Midbrain (tissue), 1 donor: ENCODE measurements at places on chromosomes 7 and 10.

DNA sequence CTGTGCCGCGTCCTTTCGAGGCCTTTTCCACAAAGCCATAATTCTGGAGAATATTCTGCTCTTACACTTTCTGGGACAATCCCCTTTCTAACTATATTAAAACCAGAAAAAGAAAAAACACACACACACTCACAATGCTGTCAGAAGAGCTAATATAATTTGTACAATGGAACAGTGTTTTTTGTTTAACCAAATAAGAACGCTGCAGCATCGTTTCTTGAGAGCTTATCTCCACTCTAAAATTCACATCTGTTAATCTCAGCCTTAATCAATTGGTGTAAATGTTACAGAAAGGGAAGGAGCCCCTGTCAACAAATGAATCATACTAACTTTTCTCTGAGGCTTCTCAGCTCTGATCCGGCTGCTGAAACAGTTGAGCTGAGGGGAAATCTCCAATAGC is 123.9 kb downstream of the GALNT11 start:
- DNase-seq: no peak

- DNase-seq: no peak
Measured at GRCh38 chr7:74026406-74026902, 1.5 kb upstream of the ELN start.

GRCh38 chr7:139893999-139894398 is 64.9 kb downstream of the TBXAS1 start:
- no peak for DNase-seq

DNA sequence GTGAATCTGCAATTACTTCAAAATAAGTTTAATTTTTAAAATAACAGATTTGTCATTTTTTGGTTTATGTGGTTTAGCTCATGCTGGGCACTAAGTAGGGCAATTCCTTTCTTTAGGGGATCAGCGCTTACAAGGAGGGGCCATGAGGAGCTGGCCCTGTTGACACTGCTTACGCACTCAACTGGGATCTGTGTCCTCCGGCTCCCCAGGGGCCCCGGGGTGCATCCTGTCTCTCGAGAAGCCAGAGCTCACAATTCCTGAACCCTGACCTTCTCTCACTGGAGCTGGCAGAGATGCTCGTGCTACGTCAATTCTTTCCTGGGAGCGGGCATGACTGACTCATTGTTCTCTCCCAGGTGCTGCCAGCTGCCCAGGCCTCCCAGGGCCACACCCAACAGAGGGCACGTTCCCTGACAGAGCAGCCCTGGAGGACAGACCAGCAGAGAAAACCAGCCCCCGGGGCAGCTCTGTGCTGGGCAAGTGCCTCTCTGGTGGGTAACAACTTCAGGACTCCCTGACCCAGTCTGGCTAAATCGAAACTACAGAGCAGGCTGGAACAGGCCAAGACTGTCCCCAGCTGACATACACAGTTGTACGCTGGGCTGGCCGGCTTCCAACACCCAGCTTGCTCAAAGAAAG is 36.8 kb downstream of the CTBP2 start:
- peak; percentile 71 for DNase-seq

- peak; percentile 43 for DNase-seq
Measured at GRCh38 chr10:3048119-3049019, 19.0 kb upstream of the PFKP start.

- DNase-seq: no peak
Measured at GRCh38 chr10:103700436-103700715, 155.0 kb downstream of the SH3PXD2A start.

DNA sequence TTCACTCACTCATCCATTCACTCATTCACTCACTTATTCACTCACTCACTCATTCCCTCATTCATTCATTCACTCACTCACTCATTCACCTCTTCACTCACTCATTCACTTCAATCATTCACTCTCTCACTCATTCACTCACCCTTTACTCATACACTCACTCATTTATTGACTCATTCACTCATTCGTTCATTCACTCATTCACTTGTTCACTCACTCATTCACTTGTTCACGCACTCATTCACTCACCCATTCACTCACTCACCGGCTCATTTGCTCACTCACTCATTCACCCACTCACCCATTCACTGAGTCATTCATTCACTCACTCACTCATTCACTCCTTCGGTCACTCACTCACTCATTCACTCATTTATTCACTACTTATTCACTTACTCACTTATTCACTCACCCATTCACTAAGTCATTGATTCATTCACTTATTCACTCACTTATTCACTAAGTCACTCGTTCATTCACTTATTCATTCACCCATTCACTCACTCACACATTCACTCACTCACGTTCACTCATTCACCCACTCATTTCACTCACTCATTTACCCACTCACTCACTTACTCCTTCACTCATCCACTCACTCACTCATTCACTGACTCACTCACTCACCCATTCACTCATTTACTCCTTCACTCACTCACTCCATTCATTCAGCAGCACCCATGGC is 4.7 kb upstream of the PFKP start:
- DNase-seq: no peak

GRCh38 chr10:15725603-15726002 is 5.9 kb upstream of the ITGA8 start:
- DNase-seq: peak; percentile 71

- DNase-seq: no peak
Measured at GRCh38 chr10:71435571-71436267, 39.0 kb downstream of the CDH23 start.
